ENCODE measurements at places on chromosomes 2 and 18. TPM values are rescaled to one million over a fixed set of nuclear protein-coding genes. Genes with fewer than 3 reads are reported as not detected.

The CCNT2 gene
- total RNA-seq: 32.1 TPM

The C2orf78 gene
- not detected for total RNA-seq

The DNAJC10 gene
- 40.7 TPM for total RNA-seq

The TGFA gene
- total RNA-seq: 0.25 TPM

The NABP1 gene
- 31.7 TPM for total RNA-seq

The ASNSD1 gene
- total RNA-seq: 41.0 TPM

The HJURP gene
- 83.6 TPM for total RNA-seq

All from activated CD8-positive, alpha-beta T cell treated with anti-CD3 and anti-CD28 coated beads for 36 hours (primary cell).